AG10803 (cell line): ENCODE measurements at places on chromosomes 7 and 10.

- DNase-seq, result no peak
Observed at GRCh38 chr7:29794959-29795629, 11.2 kb upstream of the WIPF3 start.

- DNase-seq, result no peak
Observed at GRCh38 chr7:27763983-27764508, 24.1 kb downstream of the TAX1BP1 start.

DNA sequence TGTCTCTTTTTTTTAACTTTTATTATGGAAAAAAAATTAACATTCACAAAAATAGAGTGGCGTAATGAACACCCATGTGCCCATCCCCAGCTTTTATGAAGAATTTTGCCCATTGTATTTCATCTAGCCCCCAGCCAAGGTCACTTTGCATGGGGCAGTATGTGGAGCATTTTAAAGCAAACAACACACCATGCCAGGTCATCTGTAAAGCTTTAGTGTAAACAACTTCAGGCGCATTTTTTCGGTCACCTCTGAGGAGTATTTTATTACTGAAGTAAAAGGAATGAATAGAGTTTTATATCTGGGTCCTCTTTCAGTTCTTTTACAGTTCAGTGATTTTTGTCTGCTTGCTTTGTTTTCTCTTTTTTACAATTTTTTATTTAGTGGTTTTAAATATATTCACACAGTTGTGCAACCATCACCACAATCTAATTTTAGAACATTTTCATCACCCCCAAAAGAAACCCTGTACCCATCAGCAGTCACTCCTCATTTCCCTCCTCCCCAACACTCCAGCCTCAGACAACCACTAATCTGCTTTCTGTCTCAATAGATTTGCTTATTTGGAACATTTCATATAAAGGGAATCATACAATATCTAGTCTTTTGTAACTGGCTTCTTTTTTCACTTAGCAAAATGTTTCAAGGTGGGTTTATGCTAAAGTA, 87.9 kb downstream of the SLC37A3 start:
- peak; percentile 21 for DNase-seq

GRCh38 chr7:132446260-132446659, 130.0 kb downstream of the PLXNA4 start:
- DNase-seq, result no peak

- DNase-seq, result peak; percentile 88
Observed at GRCh38 chr7:100509231-100509630, 25.5 kb downstream of the NYAP1 start.

- DNase-seq, result no peak
Observed at GRCh38 chr7:7002418-7003062, 176.5 kb upstream of the CCZ1B start.

GRCh38 chr7:39539816-39540215, 26.4 kb upstream of the YAE1 start:
- DNase-seq, result no peak

DNA sequence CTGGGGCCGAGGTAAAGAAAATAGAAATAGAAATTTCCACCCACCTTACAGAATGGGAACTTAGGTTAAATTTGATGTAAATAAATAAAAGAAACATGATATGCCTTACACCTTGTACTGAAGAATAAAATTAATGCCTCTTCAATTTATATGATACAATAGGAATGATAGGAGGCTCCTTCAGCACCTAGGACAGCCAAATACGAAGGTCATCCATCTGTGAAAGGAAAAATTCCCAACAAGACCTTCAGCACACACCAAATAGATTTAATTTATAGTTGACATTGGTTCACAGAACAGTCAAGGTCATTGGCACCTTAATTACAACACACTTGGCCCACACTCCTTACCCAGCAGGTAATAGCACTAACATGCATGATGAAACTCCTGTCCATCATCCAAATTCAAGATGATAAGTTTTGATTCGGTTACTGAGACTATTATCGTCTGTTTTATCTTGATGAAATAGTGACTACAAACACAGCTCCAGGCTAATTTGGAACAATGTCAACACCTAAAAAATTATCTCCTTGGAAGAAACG, 250.9 kb downstream of the SNX13 start:
- DNase-seq, result no peak

DNA sequence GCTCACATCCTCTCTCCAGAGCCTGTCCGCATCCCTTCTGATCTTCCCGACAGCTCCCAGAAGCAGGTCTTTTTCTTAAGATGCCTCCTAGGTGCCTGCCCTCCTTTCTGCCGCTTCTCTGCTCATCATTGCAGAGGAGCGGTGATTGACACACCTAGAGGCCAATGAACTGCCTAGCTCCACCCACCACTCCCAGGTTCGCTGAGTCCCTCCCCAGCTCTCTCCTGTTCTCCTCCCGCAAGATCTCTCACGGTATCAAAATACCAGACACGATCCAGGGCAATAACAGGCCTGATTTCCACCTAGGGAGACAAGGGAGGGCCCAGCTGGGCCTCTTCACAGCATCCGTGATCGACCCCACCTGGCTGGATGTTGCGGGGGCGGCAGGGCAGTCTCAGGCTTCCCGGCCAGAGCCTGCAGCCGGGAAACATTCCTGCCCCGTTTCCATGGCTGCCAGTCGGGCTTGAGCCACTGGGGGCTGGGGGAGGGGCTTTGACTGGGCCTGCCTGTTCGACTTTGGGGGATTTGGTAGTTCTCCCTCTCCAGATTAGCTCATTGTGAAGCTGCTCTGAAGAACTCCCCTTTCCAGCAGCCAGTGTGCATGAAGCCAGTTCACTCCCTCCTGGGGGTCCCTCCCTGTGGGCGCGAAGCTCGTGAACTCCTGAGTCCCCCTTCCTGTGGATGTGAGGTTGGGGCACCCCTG, 373.5 kb downstream of the RPS24 start:
- DNase-seq, result peak; percentile 69

DNA sequence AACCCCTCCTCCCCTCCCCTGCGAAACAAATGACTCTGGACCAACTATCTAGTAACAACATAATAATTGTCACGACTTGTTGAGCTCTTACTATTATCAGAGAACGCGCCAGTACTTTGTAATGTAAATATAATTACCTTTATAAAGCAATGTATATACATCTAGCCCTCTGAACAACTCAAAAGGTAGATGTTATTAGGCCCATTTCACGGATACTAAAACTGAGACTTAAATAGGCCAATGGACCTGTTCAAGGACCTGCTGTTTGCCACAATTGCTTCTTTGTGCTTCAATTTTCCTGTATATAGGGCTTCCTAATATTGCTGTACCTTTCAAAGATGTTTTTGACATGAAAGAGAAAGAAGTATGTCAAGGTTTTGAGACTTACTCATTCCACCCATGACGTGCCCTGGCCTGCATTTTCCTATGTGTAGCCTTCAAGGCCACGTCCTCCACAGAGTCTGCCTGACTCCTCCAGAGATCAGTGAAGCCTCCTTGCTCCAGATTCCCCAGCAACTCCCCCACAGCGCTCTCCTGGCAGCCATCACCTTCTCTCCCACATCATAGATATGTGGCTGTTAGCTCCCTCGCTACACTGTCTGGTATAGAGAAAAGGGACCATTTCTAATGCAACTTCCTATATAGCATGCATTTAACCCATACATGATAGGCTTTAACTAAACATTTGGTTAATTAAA, 156.6 kb downstream of the SKIDA1 start:
- no peak for DNase-seq

DNA sequence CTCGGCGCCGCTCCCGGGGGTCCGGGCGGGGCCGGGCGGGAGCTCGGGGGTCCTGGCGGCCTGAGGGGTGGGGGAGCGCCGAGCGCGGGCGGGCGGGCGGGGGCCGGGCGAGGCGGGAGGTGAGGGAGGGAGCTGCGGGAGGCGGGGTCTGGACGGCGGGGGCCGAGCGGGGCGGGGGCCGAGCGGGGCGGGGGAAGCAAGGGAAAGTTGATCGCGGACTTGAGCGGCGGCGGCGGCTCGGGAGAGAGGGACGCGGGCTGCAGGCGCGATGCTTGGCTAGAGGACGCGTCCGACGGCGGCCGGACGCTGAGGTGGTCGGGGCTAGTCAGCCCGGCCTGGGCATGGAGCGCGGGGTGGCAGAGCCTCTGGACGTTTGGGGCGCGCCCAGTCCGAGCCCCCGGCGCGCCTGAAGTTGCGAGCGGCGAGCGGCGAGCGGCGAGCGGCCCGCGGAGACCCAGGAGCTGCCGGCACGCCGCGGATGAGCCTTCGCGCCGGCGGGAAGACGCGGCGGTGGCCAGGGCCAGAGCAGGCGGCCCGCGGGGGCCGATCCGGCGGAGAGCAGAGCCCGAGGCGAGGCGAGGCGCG, at the start of gene CDH23:
Gene CDH23, plus strand, starts transcription at position 210 of the 585 bp plus-strand sequence. CDS start 42,912 bp downstream, outside the sequence.
- DNase-seq, result no peak

DNA sequence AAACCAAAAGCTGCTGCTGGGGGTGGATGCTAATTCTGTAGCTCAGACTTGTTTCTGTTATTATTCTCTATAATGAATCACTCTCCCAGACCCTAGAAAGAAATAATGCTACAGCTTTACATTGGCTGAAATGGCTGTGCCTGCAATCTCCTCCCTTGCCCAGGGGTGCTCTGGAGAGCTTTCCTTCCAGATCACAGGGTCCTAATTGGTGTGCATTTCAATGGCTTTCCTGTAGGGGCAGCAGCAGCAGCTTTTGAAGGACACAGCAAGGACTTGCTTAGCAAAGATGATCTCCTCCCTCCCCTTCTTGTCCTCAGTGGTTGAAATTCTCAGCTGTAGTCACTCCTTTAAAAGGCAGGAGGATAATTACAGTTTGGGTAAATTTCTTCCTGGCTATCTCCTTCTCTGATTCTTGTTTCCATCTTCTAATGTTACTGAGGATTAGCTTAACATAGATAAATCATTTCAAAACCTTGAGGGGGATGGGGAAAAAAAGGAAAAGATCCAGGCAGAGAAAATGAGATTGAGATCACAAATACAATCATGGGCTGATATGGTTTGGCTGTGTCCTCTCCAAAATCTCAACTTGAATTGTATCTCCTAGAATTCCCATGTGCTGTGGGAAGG, 120.2 kb upstream of the CTTNBP2 start:
- DNase-seq, result no peak

DNA sequence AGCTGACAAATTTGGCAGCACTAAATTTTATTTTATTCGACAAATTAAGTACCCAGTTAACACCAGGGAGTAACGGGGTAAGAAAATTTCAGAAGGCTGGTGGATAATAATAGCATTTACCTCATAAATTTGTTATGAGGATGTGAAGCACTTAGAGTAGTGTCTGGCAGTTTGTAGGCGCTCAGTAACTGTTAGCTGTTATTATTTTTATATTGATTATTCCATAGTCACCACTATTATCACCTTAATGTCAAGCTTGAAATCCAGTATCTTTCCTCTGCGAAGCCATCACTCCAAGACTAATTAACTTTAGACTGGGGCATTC, 563 bp upstream of the COA1 start:
- no peak for DNase-seq

DNA sequence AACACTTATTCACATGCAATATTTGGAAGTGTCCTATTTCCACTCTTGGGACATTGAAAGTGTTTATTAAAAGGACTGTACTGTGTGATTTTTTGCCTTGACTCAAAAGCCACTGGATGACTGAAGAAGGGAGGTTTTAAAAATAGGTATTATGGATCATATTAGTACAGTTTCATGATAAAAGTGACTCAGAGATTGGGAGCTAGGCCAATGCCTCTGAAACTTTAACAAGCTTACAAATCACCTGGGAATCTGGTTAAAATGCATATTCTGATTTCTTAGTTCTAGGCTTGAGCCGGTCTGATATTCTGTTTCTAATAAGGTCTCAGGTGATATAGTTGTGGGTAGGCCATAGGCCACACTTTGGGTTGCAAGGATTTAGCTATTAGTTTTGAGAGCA, 191.2 kb downstream of the PLXDC2 start:
- DNase-seq, result no peak

DNA sequence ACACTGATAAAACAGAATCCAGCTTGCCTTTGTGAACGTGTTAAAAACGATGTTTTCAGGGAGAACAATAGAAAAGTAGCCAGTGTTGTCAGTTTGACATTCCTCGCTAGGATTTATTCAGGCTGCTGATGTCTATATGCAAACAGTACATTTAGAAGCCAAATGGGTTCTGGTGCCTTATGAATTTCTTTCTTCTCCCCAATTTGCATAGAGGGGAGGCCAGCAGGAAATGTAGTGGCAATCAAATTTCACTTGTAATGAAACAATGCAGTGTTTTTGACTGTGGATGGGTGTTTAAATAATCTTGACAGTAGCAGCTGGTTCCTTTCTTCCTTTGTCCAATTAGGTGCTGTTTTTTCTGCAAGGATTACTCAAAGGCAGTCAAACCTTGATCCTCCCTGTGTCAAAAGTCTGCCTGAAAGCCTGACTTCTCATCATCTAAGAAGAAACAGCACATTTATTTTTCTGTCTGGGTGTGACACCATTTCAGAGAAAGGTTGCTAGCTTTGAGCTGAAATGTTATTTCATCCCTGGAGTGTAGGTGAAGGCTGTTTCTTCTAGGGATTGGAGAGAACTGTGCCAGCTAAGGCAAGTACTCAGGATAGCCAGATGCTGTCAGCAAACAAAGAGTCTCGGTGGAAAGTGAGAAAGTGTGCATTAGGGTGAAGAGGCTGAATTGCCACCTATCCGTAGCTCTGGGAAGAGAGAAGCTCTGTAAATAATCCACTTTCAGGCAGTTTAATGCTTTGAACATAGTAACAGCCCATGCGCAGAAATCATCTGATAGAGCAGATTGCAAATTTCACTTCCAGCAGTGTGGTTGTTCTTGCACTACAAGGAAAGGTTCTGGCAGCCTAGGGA, 36.6 kb upstream of the ZNRF2 start:
- no peak for DNase-seq

- DNase-seq, result peak; percentile 60
Observed at GRCh38 chr7:127782654-127783559, 130.9 kb downstream of the SND1 start.

GRCh38 chr7:80481196-80481884, 30.5 kb downstream of the GNAT3 start:
- peak; percentile 9 for DNase-seq

- DNase-seq, result peak; percentile 71
Observed at GRCh38 chr7:75892634-75893272, 13.9 kb downstream of the RHBDD2 start.

DNA sequence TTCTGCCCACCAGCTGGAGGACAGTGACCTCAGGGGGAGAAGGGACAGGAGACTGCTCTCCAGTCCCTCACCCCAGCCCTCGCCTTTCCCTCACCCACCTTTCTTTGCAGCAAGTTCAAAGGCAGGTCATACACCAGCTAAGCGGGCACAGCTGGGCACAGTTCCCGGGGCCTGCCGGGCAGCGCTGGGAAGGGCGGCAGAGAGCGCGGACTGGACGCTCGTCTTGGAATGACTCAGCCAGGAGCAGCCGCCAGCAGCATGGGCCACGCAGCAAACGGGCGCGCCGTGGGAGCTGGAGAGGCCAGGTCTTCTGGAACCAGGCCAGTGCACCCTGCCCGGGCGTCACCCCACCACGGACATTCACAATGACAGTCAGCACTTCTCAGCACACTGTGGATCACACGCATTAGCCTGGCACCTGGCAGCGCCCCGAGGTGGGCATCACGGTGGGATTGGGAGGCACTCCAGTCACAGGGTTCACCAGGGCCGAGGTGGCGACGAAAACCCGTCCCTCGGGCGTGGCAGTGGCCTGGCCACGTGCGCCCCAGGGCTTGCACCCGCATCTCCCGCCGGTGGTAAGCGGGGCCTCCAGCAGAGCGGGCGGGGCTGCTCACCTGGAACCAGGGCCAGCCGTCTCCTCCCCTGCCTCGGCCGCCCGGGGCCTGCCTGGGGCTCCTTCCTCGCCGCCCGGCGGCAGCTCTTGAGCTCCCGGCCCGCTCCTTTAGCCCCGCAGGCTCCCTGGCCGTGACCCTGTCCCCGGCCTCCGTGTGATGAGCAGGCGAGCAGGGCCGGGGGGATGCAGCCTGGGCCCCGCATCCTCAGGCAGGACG, 29.0 kb upstream of the WDFY4 start:
- DNase-seq, result peak; percentile 67
